Fibroblast of gingiva (primary cell): ENCODE measurements at places on chromosomes 7 and 10.

DNA sequence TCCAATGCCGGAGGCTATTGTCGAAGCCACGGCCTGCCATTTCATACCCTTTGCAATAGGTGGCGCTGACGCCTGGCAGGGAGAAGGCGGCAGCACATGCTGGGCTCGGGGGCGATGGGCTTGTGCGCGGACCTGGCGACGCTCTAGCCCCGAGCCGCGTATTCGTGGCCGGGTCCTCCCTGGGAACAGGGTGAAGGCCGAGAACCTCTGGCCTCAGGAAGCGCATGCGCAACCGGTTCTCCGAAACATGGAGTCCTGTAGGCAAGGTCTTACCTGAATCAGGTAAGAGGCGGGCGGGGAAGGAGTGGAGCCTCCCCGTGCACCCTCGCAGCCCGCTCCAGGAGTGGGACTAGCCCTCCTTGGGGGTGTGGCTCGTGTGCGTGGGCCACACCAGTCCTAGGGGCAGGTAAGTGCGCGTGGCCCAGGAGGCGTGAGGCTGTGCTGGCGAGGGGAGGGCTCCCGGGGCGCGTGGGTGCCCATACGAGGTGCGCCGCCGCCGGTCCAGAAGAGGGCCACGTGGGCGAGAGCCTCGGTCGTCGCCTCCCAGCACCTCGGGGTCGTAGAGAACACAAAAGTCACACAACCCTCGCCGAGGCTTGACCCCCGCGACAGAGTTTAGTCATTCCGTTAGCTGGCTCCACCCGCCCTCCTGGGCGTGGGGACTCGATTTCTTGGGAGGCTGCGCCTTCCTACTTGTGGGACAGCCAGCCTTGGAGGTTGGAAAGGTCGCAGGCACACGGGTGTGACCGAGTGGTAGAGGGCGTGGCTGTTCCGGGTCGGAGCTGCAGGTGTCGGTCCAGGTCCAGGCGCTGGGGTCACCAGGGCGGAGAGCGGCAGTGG is 5.6 kb upstream of the MEST start:
- DNase-seq: no peak

DNA sequence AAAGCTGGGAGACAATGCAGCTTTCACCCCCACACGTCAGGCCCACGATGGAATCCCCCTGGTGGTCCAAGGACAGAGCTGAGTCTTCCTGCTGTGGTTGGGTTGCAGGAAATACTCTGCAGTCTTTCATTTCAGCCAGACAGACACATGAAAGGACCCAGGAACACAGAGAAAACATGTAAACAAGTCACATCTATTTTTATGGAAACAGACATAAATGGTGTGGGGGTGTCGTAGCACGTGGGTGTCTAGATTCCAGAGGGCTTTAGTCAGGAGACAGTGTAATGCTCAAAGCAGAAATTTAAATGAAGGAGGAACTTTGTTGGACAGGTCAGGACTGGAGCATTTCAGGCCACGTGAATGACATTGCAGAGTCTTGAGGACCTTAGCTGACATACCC is 444.6 kb downstream of the SUGCT start:
- no peak for DNase-seq

DNA sequence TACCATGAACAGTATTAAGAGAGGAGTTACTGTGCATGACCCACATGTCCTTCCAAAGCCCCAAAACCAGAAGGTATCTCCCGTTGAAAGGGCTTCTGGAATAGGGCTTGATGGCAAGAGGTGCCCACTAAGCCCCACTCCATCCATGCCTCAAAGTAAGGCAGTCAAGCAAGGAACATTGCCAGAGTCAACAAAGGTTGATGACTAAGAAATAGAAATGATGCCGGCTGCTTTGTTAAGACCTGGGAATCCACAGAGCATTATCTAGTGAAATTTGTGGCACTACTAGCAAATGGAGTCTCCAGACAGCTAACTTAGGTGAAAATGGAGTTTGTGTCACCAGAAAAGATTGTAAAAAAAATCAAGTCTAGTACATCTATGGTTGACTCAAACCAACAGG is 6.2 kb downstream of the SFR1 start:
- no peak for DNase-seq

- DNase-seq: no peak
Measured at GRCh38 chr7:32673275-32673983, 178.1 kb downstream of the AVL9 start.

DNA sequence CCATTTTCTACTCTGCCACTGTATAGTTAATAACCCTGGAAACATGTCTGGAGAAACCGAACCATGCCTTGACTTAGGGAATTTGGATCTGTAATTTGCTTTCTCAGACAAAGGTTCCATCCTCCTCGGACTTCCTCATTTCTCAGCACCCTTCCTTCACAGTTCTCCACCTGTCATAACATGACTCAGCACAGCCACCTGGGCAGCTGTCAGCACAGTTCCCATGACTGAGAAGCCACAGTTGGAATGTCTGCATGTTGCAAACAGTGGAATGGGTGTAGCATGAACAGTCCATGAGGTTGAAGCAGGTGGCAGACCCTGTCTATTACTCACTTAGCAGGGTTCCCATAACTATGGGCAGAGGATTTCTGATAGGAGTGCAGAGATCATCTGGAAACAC is 634 bp upstream of the OR9A4 start:
- no peak for DNase-seq

GRCh38 chr10:90579602-90580242 is 278.1 kb downstream of the HTR7 start:
- no peak for DNase-seq

- DNase-seq: no peak
Measured at GRCh38 chr10:48667960-48668590, 16.6 kb upstream of the WDFY4 start.

DNA sequence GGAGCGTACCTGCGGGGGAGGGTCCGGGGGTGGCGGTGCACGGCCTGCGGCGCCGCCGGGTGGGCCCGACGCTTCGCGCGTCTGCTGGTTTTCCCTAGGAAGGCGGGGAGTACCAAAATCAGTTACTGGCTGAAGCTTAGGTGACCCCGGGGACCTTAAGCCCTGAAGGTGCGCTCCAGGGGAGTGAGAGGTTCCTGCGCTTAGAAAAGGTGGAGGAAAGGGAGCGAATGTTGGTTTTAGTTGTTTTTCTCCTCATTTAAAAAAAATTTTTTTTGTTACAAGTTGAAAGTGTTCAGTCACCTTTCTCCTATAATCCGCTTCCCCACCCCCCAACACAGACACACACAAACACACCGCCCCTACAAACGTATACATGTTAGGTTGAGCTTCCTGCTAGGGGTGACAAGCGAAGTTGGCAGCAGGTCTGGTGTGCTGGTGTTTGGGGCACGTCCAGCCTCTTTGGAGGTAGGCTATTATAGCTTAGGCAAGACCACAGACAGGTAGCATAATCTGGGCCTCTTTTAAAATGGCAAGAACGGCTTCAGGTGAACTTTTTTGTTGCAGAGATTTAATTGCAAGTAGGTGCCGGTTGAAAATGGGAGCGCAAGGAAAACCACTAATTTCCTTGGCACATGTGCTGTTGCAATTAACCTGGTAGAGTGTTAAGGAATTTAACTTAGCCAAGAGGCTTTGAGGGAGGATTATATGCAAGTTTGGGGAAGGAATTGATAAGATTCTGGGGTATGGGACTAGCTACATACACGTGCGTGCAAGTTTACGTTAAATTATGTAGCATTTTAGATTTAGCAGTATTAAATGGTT is 945 bp downstream of the ADD3 start:
- DNase-seq: no peak

GRCh38 chr7:23017309-23017708 is 3.4 kb upstream of the HYCC1 start:
- no peak for DNase-seq

- DNase-seq: no peak
Measured at GRCh38 chr10:55631071-55631654, 729.9 kb downstream of the ZWINT start.

DNA sequence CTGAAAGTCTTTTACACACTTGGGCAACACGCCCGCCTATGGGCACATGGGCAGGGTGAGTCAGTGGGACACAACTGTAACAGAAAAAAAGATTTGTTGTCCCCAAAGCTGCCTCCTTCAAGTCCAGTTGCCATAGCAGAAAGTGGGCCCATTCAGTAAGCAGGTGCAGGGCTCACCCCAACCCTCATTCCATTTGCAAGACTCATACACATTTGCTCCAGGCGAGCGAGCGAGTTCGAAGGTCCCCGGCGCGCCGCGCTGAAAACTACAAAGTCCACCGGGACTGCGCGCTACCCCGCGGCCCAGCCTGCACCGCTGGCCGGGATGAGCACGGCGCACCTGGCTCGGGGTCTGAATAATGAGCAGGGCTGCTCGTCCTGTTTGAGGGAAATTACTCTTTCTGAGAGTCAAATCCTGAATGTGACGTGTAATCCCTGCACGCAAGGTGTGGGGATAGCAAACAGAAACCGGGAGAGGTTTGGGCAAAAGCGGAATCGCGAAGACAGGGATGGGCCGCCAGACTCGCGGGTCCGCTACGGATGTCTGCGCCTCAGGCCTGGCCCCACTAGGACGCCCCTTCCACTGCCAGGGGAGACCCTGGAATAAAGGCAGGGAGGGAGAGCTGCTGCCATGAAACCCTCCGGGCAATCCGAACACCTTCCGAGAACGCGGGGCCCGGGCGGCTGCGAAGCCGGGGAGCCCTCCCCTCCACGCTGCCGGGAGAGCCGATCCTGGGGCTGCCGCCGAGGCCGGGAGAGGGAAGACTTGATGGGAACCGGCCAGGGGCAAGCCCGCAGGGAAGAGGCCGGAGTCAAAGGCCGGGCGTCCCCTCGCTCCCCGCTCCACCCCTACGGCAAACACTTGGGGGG is 982 bp downstream of the COBL start:
- no peak for DNase-seq

- no peak for DNase-seq
Measured at GRCh38 chr10:1372212-1372611, 316.0 kb downstream of the WDR37 start.

- no peak for DNase-seq
Measured at GRCh38 chr7:883055-884021, 7.0 kb downstream of the GET4 start.

- peak; percentile 21 for DNase-seq
Measured at GRCh38 chr7:14834883-14835282, 67.7 kb downstream of the DGKB start.

DNA sequence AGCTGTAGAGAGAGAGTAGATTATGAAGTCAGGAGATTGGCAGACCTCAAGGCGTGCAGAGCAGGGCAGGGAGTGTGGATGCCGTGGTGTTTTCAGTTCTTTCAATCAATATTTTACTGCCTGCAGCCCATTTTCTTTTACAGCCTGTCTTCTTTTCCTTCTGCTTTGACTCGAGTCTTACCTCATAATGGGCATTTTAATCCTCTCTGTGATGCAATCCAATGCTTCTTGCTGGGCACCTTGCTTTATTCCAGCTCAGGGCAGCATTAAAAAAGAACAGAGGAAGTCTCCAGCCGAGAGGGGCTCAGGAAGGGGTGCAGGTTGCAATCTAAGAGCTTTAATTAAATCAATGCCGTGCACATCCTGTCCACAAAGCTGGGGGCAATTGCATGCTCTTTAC is 839.0 kb downstream of the LRMDA start:
- DNase-seq: no peak

- DNase-seq: no peak
Measured at GRCh38 chr10:69486922-69487730, 35.9 kb downstream of the TSPAN15 start.

- peak; percentile 74 for DNase-seq
Measured at GRCh38 chr10:29409241-29410054, 120.6 kb downstream of the LYZL1 start.

DNA sequence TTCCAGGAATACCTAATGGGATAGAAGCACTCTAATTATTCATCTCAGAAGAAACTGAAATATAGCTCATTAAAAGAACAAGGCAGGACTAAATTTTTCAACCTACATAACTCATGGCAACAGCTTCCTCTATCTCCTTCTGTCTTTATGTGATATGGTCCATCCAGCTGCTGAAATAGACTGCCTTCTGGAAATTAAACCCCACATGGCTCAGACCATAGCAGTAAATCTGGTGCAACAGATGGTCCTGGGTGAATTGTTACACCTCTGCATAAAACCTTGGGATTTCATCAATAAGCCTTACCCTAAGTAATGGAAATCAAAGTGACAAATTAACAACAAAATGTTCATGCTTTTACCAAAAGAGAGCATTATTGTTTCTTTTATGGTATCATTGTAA is 205.6 kb upstream of the CSTF2T start:
- no peak for DNase-seq

DNA sequence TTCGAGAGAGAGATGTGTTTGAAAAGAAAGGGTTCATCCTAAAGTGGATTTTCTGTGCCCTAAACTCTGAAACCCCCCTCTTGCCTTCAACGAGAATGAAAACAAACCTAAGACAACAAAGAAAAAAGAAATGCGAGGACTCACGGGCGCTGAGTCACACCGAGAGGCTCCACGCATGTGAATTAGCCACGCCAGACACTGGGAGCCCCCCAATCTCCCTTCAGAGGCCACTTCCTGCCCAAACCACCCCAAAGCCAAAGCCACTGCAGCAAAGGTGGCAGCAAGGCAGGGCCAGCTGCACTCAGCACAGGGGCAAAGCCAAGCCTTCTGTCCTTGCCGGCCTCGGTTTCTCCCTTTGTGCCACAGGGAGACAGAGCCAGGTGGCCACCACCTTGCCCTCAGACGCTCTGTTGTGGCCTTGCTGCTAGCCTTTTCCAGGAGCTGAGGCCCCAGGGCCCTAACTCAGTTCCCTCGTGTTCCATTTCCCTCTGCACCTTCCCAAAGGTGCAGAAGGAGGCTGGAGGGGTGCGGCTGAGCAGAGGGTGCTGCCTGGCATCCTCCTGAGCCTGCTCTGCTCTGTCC is 93.3 kb downstream of the FAM53B start:
- no peak for DNase-seq

DNA sequence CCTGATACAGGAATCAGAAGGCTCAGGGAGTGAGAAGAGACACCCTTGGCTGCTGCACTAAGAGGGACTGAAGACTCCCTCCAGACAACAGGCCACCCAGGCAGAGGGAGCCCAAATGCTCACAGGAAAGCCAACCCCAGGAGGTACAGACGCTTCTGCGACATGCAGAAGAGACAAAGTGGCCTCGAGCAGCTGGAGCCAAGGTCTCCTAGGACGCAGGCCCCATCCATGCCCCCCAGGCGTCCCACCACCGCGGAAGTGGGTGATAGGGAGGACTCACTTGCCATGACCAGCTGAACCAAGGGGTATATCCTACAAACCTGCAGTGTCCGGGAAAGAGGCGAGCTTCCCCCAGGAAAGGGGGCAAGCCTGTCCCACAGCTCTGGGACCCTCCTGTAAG is 56.9 kb downstream of the CTBP2 start:
- DNase-seq: no peak
